ENCODE measurements at places on chromosomes 2 and 18.

DNA sequence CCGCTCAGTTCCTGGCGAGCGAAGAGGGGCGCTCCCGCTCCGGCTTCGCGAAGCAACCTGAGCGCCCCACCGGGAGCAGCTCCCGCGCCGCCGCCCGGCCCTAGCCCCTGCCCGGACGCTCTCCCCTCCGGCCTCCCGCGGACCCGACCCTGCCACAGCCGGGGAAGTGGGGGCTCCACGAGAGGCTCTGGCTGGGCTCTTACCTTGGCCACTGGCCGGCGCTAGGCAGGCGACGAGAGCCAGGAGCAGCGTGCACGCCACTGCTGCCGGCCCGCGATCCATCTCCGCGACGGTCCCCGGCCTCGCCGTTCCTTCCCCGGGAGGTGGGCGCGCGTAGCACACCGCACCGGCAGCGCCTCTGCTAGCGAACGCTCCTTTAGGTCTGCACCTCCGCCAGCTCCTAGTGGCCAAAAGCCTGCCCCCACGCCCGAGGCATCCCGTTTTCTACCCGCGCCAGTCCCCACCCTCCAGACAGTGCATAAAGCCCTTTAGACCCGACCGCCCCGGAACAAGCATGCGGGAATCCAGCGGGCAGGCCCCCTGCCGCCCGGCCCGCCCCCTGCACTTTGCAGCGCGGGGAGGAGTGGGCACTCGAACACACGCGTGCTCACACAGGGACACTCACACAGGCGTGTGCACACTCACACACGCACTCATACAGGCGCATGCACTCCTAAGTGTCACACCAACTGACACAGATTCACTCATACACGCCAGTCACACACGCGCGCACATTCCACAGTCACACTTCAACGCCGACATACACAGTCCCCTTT is at the start of gene LRP2:
TSS of gene LRP2 (minus strand) at position 417 of the 776 bp plus-strand sequence. CDS start at position 282, 135 bp downstream.
- DNase-seq = no peak

DNA sequence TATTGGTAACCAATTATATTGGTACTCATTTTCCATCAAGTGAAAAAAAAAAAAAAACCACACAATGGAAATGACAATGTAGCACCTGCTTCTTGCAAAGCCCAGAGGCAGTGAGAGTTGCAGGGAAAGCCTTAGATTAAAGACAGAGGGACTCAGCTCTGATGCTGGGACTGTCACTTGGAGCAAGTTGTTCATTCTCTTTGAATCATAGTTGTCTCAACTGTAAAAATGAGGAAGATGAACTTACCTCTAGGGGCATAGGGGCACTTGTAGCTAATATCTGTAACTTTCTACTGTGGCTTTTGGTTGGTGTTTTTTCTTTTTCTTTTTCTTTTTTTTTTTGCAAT is 81.4 kb upstream of the LPIN2 start:
- peak; percentile 2 for DNase-seq

DNA sequence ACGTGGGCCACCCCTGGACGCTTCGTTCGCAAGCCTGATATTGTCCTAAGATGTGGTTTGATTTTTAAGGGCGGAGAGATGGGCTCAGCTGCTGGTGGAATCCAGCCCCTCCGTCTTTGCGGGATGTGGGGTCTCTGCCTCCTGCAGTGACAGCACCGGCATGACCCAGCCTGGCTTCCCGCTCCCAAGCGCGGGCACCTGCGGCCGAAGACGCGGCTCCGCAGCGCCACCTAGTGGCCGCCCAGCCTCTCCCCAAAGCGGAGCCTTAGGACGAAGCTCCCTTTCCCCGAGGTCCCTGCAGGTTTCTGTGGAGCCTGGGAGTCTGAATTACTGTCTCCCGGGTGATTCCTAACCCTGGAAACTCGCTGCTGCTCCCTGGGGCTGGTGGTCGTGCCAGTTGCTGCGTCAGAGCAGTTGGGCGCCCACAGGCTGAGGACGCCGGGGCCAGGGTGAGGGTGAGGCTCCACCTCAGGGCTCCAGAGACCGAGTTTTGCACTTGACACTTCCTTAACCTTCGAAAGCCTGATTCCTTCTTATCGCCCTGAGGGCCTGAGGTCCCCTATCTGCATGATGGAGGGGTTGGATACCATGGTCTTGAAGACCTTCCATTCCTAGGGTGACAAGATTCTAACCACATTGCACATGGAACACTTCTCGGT is 137.5 kb downstream of the TPO start:
- DNase-seq = no peak

GRCh38 chr2:158391876-158392275 is 64.7 kb downstream of the CCDC148 start:
- no peak for DNase-seq

DNA sequence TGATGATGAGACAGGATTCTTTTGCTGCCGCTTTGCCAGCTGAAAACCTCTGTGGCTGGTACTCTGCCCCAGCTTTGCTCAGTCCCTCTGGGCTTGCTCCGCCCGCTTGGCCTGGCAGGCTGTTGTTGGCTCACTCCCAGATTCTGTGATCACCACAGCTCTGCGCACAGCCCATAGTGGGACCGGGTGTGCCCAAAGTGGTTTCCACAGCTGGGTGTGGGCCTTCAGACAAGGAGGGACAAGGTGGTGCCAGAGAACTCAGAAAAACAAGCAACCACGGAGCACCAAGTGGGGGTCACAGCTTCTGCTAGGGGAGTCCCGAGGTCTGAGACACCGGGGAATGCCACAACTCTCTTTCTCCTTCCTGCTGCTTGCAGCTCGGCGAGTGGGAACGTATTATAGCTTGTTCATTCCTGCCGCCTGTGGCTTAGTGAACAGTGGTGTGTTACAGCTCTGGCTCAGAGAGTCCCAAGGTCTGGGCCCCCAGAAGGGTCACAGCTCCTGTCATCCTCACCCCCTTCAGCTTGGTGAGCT is 9.2 kb upstream of the KYNU start:
- no peak for DNase-seq
